SJSA1 (cell line): ENCODE measurements at places on chromosomes 13 and 19. TPM values are rescaled to one million over a fixed set of nuclear protein-coding genes. Genes with fewer than 3 reads are reported as not detected.

Gene ZNF442
- total RNA-seq, result 1.1 and 1.2 TPM in 2 replicates

Gene ZNF175
- 2.6 and 20.7 TPM in 2 replicates for total RNA-seq

Gene LMTK3
- total RNA-seq, result not detected in 2 replicates

Gene NOVA2
- not detected in 2 replicates for total RNA-seq

Gene FXYD3
- total RNA-seq, result not detected in 2 replicates

Gene POU4F1
- total RNA-seq, result not detected in 2 replicates

Gene WTIP
- total RNA-seq, result 41.5 and 53.0 TPM in 2 replicates

Gene ACTMAP
- 0.25 and 0.39 TPM in 2 replicates for total RNA-seq

Gene C5AR2
- total RNA-seq, result not detected in 2 replicates

Gene FAM98C
- 22.9 and 41.5 TPM in 2 replicates for total RNA-seq
